Gastrocnemius medialis (tissue), 4 donors: ENCODE measurements at places on chromosomes 2 and 18.

DNA sequence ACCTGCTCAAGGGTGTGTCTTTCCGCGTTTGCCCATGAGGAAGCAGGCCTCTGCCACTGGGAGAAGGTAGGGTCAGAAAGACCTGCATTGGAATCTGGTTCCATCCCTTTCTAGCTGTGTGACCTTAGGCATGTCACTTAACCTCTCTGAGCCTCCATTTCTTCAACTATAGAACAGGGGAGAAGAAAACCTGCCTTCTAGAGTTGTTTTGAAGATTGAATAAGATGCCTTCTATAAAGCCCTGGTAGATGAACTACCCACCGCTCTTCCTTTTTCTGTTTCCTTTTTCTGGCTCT lies 507 bp downstream of the NAT8 start:
- no peak for DNase-seq

- no peak for DNase-seq
These were observed 35.6 kb downstream of the RAMP1 start for GRCh38 chr2:237894986-237895543.

- no peak for DNase-seq
These were observed 65.0 kb upstream of the RPL31 start for GRCh38 chr2:100936972-100937542.

DNA sequence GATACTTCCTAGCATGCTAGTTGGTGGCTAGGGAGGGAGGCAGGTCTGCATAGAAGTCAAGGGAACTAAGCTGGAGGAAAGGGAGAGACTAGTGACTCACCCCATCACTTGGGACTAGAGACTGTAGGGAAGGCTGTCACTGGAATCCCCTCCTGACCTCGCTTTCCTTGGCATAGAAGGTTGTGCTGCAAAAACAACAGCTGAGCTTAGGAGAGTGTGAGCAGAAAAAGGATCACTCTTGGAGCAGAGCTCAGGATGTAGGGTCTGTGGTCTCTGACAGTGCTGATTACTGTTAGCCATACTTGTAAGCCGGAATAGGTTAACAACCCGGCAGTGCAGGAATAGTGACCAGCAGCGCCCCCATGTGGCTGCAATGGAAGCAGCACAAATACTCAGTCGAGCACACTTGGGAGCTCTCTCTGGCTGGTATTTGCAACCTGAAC lies 66.9 kb upstream of the SMAD2 start:
- no peak for DNase-seq

DNA sequence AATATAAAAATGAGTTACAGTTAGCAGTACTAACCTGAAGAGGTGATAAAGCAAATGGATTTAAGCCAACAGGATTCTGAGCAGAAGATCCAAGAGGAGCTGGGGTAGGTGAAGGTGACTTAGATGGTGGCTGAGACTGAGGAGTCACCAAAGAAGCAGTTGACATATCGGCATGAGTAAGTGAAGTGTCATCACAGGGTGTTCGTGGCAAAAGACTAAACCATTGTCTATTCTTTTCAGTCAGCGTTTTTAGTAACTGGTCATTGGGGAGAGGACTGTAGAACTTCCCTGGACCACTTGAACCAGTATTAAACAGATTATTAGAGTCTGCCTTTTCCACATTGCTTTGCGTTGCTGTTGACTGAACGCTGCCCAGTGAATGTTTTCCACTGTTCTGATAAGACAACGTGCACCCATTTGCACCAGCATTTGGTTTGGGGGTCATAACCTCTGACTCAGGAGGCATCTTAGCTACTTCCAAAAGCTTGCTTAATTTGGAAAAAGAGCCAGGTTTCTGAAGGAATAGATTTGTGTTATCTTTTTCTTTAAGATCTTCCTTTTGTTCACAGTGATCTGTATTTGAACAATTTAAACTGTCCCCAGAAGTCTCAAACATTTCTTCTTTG lies 63.3 kb upstream of the WDSUB1 start:
- no peak for DNase-seq

GRCh38 chr2:217798191-217798590 lies 204.6 kb downstream of the TNS1 start:
- peak; percentile 14 for DNase-seq

DNA sequence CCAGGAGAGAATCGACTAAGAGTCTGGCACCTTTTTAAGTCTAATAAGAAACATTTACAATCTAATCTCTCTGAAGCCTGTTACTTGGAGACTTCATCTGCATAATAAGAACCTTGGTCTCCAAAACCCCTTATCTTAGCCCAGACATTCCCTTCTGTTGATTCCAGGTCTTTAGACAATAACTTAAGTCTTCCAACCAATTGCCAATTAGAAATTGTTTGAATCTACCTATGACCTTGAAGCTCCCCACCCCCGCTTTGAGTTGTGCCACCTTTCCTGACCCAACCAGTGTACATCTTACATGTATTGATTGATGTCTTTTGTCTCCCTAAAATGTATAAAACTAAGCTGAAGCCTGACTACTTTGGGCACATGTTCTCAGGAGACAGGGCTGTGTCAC lies 49.5 kb upstream of the DTNA start:
- DNase-seq = no peak
